ENCODE measurements at places on chromosomes 11 and 22.
A peak's percentile ranks its signal among the peaks of the same experiment; 100 is the strongest.

- DNase-seq: no peak
These were observed 16.0 kb downstream of the PRR5L start for GRCh38 chr11:36311926-36312595.

DNA sequence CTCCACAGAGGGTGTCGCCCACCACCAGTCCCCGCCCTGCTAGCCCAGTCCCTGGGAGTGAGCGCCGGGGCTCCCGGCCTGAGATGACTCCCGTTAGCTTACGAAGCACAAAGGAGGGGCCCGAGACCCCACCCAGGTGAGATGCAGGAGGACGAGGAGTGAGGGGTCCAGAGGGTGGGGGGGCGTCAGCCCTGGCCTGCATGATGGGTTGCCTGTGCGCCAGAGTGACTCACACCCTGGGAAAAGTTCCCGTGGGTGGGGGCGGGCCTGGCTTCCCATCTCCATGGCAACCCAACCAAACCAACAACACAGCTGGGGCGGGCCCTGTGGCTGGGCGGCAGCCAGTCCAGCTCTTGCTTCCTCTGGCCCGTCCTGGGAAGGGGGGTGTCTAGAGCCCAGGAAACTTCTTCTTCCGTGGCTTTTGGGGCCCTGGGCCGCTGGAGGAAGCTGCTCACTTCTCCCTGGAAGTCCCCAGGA is 4.5 kb downstream of the GAS2L1 start:
- DNase-seq: peak; percentile 35

- DNase-seq: no peak
These were observed 8.6 kb upstream of the TOLLIP start for GRCh38 chr11:1317993-1318392.

- DNase-seq: no peak
These were observed 34.4 kb upstream of the DNAJB13 start for GRCh38 chr11:73916435-73916834.

DNA sequence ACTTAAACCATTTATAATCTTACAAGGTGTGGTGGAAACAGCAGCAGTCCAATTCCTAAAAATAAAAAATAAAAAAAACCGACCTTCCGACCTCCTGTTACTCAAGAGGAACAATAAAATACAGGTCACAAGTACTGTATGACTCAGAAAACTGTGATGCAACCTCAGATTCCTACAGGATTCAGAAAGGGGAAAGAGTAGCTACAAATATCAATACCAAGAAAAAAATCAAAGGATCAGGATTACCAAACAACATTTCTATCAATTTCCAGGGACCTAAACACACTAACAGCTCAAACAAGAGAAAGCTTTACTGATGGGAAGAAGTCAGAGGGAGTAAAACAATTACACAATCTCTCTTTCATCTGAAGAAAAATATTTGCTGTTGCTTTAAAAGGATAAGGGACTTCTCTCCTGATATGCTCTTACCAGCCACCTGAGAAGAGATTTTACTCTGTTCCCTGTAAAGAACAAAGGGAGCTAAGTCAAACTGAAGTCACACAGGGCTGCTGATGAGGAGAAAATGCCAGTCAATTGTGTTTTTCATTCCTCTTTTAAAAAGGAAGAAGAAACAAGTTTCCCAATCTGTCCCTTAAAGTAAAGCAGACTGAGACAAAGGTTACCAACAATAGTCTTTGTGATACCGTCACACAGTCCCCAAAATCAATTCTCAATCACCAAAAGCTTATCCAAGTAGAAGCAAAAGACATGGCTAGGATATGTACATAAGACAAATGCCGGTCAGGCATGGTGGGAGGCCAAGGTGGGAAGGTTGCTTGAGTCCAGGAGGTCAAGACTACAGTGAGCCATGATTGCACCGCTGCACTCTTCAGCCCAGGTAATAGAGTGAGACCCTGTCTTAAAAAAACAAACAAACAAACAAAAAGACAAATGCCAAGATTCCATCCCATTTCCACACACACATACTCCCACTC is 39.3 kb downstream of the AMBRA1 start:
- no peak for DNase-seq

GRCh38 chr11:132409573-132410355 is 1039.3 kb downstream of the NTM start:
- DNase-seq: no peak

- DNase-seq: no peak
These were observed 202.1 kb upstream of the ARHGAP42 start for GRCh38 chr11:100484948-100485347.

GRCh38 chr22:36733271-36733670 is 29.7 kb upstream of the CACNG2 start:
- DNase-seq: no peak

DNA sequence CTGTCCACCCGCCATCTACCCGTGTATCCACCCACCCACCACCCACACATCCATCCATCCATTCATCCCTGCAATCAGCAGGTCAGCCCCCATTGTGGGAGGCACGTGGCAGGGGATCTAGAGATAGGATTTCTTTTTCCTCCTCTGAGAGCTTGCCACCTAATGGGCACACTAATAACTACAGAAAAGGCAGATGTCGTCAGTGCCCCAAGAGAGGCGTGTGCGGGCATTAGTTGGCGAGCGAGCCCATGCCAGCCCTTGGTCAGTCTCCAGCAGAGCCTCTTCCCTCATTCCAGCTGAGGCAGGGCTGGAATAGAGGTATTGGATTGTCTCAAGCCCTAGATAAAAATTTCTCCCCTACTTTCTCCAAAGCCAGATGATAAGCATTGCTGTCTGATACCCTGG is 9.7 kb downstream of the USP2 start:
- no peak for DNase-seq

DNA sequence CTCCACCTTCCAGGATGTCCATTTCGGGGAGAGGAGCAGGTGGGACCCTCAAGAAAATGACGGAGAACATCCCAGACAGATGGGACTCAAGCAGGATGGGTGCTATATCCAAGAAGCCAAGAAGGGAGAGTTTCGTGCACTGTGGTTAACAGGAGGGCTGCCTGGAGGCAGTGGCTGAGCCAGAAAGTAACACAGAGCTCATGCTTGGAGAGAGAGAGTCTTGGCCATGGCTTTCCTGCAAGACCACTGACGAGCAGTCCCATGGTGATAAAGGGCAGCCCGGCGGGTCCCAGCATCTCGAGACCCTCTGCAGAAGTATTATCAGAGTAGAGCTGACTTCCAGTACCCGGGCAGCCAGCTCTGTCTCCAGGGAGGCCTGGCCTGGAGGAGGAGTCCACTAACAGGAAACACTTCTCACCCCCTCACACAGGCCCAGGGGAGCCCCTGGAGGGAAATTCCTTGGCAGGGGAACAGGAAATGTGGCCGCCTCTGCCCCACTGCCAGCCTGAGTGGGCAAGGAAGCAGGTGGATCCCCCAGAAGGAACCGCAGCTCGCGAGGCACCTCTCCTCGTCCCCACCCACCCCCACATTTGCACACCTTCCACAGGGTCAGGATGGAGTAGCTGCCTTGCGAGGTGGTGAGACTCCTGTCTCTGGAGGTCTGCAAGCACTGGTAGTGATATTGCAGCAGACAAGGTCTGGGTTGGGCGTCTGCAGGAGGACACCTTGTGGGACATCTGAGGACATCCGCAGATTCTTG is 32.2 kb downstream of the CYTH4 start:
- DNase-seq: no peak

DNA sequence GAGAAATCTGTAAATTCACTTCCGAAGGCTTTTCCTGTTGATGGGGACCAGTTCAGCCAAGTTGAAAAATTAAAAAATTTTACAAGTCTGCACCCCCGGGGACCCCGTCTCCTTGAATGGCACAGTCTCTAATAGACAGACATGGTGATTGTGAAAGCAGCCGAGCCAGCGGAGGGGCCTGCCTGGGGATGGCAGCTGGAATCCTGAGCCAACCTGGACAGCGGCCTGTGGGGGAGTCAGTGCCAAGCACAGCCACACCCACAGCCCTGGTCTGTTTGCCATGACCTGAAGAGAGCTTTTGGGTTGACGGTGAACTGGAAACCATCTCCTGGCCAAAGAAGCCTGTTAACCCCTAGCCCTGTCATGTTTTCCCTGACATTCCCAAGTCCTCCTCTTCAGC is 64.7 kb downstream of the PARVG start:
- DNase-seq: no peak

DNA sequence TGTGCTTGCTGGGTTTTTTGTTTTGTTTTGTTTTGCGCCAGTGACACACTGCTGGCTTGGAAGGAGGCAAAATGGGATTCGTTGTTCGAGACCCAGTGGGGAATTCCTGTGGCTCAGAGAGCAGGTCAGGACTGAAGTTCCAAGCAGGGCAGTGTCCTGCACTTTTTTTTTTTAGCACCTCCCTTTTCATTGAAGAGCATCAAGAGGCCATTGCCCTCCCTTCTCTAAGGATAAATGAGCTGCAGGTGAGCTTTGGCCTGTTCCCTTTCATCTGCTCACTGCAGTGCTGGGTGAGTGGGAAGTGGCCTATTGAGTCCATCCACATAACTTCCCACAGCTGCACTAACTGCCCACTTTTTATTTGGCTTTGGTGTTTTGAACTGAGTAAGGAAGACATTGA is 87.8 kb downstream of the ARHGAP42 start:
- no peak for DNase-seq

DNA sequence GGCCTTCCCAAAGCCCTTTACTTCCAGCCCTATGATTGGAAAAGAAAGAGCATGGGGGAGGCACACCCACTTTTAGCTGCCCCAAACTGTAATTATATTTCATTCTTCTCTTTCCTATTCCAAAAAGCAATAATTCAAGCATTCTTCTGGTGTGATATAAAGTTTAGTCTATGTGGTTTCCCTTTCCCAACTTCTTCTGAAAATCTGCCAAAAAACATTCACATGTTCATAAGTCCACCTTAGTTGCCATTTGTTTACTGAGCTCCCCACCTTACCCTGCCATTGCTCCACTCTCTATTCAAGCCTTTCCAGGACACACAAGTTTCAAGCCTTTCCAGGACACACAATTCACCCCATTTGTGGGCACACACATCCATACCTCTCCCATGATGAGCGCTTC is 111.6 kb upstream of the BMAL1 start:
- no peak for DNase-seq

DNA sequence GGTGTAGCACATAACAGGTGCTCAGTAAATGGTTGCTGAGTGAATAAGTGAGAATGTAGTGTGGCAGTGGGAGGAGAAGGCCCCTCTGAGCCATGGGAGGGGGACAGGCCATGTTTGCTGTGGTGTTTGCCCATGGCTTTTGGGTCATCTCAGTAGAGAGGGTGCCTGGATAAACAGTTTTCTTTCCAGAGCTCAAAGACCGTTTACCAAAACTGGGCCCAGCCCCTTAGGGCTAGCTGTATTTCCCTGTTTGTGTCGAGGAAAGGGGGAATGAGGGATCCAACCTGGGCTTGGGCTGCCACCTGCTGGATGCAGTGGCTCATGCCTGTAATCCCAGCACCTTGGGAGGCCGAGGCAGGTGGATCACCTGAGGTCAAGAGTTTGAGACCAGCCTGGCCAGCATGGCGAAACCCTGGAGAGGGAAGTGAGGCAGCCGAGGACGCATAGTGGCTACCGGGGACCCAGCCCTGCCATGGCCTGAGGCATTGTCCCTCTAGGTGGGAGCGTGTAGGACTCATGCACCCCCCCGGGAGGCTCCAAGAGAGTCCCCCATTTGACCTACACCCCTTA is 8.7 kb upstream of the LTO1 start:
- DNase-seq: no peak

DNA sequence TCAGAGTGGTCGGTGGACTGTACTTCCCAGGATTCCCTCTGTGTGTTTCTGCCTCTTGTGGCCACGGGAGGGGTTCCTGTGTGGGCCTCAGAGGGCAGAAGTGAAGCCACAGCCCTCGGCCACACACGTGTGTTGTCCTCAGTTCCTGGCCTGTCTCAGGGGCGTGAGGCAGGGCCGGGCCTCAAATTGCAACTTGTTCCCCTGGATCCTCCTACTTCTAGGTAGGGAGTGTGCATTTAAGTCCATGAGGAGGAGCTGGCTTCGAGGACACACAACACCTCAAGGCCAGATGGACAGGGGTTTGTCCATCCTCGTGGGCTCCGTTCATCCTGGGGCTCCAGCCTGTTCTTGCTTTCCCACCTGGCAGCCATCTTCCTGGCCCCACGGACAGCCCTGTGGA is 573.0 kb downstream of the TBC1D22A start:
- no peak for DNase-seq

DNA sequence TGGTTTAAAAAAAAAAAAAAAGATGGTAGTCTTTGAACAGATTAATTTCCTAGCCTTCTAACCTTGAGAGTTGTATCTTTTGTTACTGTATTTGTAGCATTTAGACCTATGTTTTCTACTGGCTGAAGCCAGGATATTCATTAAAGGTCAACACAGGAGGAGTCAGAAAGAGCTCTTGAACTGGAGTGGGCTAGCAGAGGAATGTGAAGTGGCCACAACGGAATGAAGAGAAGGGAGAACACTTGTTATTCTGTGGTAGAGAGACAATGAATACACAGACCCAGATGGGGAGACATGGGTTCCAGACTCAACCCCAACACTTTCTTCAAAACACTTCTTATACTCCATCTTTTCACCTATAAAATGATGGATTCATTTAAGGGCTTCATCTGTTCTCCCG is 88.1 kb downstream of the RELT start:
- no peak for DNase-seq

DNA sequence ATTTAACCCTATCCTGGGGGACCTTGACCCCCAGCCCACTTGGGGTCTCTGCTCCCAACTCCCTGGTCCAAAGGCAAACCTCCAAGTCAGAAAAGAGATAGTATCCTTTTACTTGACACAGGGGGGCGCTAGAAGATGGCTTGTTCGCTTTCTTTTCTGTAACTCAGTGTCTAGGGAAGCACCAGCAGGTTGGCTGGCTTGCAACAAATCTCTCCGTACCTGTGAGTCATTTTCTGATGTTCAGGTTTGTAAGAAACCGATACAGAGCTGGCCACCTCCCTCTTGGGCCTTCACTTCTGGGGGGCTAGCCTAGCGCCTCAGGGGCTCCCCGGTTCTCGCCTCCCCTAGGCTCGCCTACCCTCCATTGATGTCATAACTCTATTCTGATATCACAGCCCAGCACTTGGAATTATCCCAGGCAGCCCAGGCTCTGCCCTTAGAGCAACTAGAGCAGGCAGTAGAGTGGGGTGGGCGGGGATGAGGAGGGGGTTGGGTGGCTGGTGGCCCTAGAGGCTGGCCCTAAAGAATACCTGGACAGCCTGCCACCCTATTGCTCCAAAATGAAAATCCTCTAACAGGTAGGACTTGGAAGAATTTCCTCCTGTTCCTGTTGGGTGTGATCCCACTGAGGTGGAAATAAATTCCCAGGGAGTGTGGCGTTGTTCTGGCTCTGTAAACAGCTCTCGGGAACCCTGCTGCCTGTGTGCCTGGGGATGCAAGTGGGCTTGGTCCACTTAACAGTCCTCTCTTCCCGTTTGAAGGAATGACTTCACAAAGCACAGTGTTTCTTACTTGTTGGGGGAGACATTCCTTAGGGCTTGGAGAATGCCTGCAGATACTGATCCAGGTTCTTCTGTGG is 69.4 kb downstream of the OSBP2 start:
- no peak for DNase-seq

- no peak for DNase-seq
These were observed 1.8 kb upstream of the GP1BB start for GRCh38 chr22:19721330-19722177.

GRCh38 chr11:96215110-96215782 is 127.7 kb downstream of the MAML2 start:
- no peak for DNase-seq

All from stimulated activated CD8-positive, alpha-beta memory T cell treated with anti-CD3 and anti-CD28 coated beads, Interleukin-7, amount 100 ng/mL, for 24 hours (primary cell).